ENCODE measurements at places on chromosomes 11 and 22. TPM values are rescaled to one million over a fixed set of nuclear protein-coding genes. Genes with fewer than 3 reads are reported as not detected.

DNA sequence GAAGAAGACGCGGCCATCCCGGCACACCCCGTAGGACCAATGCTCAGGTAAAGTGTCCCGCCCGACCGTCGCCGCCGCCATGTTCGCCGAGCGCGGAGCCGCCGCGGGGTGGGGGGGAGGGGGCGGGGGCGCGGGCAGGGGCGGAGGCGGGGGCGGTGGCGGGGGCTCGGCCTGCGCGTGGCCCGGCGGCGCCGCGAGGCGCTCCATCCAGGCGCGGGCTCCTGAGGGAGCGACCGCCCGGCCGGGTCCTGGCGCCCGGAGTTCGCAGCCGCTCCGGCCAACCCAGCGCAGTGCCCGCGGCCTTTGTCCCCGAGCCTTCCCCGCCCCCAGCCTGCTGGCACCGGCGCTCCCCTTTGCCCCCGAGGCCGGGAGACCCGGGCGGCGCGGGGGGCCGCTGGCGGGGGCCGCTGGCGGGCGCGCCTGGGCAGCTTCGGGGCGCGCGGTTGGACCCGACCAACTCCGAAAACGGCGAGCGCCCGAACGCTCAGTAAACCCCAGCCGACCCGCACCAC lies at the start of gene PLEKHA7:
PLEKHA7 (minus strand) TSS at position 94 of the 512 bp plus-strand sequence; CDS start at position 81, 13 bp downstream.
- H3K27ac ChIP-seq = no peak within 1 kb of the TSS
- H3K4me3 ChIP-seq = peak within 1 kb of the TSS; percentile 78
- no peak for DNase-seq
- peaks cover 27% of the 10 kb centered on the region for H3K27me3 ChIP-seq
- H3K36me3 ChIP-seq = peaks cover 2% of the 10 kb centered on the region
- H3K4me1 ChIP-seq = peaks cover 9% of the 10 kb centered on the region

Gene BLID
- not detected for total RNA-seq

DNA sequence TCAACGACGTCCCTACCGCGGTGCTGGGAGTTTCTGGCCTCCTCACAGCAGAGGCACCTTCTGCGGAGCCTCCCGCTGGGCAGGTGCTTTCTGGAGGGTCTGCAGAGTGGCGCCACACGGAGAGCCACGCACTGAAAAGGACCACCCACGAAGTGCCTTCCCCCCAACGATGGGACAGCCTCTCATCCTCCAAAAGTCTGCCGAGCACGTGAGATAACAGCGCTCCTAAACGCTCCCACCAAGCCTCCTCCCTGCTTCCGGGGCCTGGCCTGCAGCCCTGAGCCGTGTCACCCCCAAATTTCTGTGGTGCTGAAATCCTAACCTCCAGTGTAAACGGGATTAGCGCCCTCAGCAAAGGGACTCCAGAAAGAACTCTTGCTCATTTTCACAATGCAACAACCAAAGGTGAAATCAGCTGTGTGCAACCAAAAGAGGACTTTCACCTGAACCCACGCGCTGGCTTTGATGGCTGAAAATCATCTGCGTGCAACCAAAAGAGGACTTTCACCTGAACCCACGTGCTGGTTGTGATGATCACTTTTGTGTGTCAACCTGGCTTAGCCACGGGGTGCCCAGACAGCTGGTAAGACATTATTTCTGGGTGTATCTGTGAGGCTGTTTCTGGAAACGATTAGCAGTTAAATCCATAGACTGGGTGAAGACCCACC lies 924.6 kb downstream of the BRD1 start:
- no peaks in the 10 kb centered on the region for H3K4me1 ChIP-seq
- H3K27ac ChIP-seq = no peak overlapping the region
- no peaks in the 10 kb centered on the region for H3K27me3 ChIP-seq
- no peak for DNase-seq

- no peak overlapping the region for H3K4me3 ChIP-seq
- peaks cover 2% of the 10 kb centered on the region for H3K4me1 ChIP-seq
- DNase-seq = peak; percentile 62
- H3K36me3 ChIP-seq = peaks cover 50% of the 10 kb centered on the region
- H3K27ac ChIP-seq = no peak overlapping the region
Observed at GRCh38 chr22:31561238-31561887, 65.0 kb downstream of the SFI1 start.
